ENCODE measurements at places on chromosomes 2 and 18.
A peak's percentile ranks its signal among the peaks of the same experiment; 100 is the strongest.

DNA sequence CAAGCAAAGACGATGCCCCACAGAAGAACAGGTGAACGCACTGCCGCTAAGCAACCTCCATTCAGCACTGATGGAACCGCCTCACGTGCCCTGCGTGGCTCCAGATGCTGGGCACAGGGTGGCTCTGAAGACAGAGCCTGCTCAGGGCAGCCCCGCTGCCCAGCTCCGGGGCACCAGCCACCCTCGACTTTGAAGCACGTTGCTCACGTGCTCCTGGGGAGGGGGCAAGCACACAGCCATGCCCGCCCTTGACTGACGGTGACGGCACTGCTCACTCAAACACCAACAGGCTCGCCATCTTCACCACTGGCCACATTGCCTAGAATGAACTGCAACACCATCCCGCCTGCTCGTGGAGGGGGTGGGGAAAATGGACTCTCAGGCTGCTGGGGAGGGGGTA is 251.3 kb downstream of the HDAC4 start:
- no peak for DNase-seq

GRCh38 chr18:3782901-3783300 is 332.9 kb downstream of the TGIF1 start:
- no peak for DNase-seq

GRCh38 chr18:59837586-59837985 is 62.2 kb upstream of the PMAIP1 start:
- peak; percentile 60 for DNase-seq

GRCh38 chr2:5696945-5697521 is 4.8 kb downstream of the SOX11 start:
- DNase-seq = peak; percentile 79

GRCh38 chr2:190511104-190511503 is 23.4 kb downstream of the NEMP2 start:
- peak; percentile 62 for DNase-seq

GRCh38 chr2:233761040-233761769 is 1.1 kb downstream of the UGT1A1 start:
- DNase-seq = no peak

DNA sequence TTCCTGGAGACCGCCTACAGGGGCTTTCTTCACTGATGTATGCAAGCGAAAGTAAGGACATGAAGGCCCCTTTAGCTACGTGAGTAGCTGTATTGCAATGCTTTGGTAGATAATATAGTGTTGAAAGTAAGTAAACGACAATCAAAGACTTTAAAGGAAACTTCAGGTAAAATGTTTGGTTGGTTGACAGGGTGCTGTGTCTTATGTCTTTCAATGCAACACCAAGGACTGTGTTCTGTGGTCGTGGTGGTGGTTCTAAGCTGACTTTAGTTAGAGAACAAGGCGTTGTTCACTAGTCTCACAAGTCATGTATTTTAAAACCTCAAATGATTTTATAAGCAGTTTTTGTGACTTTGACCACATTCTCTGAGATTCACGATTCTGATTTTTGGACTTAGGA is 58.0 kb upstream of the CABYR start:
- no peak for DNase-seq

DNA sequence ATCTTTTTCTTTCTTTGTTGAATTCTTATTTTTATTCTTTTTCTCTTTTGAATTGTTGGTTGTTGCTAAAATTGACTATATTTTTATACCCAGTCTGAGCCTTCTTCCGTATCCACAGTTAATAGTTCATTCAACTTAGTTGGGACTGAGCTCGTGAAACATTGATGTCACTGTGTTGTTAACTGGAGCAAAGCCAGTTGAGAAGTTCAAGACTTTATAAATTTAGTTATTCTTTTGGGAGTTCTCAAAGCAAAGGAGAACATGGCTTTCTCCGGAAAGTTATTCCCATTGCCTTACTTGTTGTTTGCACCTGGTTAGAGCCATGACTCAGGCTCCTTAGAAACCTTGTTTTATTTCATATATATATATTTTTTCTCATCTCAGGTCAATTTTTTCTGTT is 8.8 kb downstream of the CTLA4 start:
- DNase-seq = no peak

DNA sequence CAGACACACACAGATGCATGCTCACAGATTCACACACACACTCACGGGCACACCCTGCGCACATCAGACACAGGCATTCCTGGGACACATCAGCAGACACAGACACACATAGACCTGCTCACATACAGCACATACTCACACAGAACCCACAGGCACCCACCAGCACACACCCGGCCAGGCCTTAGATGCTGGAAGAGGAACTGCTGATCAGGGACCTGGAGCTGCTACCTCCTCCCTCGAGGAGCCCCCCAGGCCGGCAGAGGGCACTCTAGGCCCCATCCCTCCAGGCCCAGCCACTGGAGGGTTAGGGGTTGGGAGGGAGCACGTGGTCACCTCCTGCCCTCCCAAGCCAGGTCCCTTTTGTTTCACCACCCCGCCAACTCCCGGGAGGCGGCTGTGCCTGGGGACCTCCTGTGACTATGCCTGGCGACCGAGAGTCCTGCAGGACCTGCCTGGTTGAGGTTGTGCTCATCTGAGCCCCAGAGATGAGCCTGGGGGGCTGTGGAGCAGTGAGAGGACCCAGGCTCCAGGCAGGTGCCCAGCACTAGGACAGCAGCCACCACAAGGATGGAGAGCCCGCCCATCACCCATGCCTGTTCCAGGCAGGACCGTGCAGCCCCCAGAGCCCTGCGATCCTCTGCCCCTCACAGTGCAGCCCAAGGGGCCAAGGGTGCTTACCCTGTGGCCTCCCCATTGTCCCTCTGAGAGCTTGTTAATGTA is 21.0 kb upstream of the PTMA start:
- no peak for DNase-seq

GRCh38 chr18:79394534-79395307 is 1.0 kb upstream of the NFATC1 start:
- DNase-seq = no peak

GRCh38 chr2:226956659-226957058 is 120.8 kb downstream of the RHBDD1 start:
- DNase-seq = no peak

GRCh38 chr18:9808295-9809241 is 77.2 kb upstream of the TXNDC2 start:
- DNase-seq = peak; percentile 55

DNA sequence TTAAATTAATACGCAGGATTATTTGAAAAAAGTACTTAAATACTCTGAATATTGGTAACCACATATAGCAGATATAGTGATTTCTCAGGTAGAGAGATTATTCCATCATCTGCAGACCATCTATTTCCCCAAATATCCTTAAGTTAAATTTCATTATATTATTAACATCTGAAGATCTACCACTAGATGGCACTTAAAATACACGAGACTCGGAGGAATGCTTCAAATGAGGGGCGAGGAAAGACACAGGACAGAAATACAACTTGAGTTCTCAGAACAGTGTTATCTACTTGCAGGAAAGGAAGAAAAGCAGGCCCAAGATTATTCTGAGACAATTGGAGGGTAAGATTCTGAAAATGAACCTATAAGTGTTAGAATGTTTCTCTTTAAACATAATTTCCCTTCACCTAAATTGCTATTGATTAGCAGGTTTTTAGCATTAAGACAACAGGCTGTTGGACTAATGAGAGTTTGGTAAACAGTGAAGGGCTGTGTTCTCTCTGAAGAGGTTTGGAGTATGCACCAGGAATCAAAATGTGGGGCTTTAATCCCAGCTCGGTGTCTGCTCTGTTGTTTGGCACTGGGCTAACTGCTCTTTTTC is 76.9 kb upstream of the GCFC2 start:
- DNase-seq = peak; percentile 89

DNA sequence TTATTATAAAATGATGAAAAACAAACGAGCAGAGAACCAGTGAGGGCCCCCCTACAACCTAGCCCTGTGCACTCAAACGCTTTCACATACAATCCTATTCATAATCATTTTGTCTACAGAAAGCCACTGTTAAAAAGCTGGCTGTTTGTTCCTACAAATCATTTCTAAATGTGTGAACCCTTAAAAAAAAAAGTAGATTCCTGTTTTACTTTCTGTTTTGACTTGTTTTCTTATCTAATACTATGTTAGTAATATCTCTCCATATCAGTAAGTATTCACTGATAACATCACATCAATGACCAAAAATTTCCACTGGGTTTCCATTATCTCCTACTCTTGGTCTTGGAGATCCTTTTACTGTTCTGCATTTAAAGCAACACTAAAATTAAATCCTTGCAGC is 128.8 kb upstream of the TTC39C start:
- DNase-seq = no peak

- DNase-seq = no peak
Observed at GRCh38 chr18:59481436-59481835, 122.4 kb upstream of the LMAN1 start.

All from brain (organoid and tissue), 16 donors.